Activated CD4-positive, alpha-beta T cell treated with anti-CD3 and anti-CD28 coated beads for 48 hours (primary cell): ENCODE measurements at places on chromosomes 6 and 20.

DNA sequence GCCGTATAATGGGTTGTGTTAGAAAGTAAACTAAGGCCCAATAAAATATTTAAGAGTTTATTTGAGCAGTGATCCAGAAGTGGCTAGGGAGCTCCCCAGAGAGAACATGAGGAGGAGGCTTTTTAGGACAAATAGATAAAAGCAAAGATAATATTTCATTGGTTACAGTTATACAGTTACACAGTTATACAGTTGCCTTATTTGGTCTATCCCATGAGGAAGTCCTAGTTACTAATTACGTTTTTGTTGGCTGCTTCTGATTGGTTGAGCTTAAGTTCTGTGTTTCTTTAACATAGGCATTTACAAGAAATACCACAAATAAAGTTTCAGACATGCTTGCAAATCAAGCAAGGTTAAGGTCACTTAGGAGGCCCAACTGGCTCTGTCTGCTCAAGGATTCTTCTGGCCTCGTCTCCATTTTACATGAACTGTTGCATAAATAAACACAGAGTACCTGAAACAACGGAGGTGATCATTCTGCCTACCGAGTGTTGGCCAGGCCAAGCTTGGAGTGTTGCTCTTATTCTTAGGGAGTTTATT lies 7.0 kb downstream of the UBD start:
- DNase-seq: no peak

DNA sequence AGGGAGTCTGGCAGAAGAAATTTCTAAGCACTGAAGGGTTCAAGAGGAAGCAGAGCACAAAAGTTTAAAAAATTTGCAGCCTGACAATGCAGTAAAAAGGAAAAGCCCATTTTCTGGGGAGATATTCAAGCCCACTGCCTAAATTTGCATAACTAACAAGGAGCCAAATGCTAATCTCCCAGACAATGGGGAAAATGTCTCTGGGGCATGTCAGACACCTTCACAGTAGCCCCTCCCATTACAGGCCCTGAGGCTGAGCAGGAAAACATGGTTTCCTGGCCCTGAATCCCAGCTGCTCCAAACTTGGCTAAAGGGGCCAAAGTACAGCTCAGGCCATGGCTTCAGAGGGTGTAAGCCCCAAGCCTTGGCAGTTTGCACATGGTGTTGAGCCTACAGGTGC lies 908.5 kb upstream of the MANEA start:
- no peak for DNase-seq

DNA sequence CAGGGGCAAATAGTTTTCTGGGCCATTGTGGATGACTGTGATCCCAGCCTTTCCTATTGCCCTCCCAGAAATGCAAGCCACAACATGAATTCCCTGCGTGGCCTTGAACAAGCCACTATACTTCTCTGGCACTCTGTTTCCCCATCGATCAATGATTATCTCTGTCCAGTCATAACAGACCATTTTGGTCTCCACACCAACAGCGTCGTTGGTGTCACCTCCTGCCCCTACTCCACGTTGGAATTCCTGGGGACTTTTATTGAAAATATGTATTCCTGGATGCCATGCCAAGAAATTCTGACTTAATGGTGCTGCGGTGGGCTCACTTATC lies 50.3 kb downstream of the EDN1 start:
- DNase-seq: no peak

DNA sequence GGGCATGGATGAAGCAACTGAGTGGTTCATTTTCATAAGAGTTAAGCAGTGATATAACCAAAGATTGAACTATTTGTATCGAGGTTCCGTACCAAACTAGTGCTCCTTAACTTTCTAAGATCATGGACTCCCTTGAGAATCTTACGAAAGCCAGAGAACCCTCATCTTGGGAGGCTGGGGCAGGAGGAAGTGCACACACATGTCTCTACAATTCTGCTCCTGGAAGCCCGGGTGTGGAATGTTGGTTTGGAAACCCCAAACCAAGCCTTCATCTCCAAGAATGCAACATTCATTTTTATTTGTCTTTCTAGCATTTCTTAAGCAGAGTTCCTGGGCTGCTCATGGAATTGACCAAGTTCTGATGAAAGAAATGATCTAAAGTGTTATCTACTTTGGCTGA lies 250.5 kb upstream of the PRND start:
- DNase-seq: no peak

DNA sequence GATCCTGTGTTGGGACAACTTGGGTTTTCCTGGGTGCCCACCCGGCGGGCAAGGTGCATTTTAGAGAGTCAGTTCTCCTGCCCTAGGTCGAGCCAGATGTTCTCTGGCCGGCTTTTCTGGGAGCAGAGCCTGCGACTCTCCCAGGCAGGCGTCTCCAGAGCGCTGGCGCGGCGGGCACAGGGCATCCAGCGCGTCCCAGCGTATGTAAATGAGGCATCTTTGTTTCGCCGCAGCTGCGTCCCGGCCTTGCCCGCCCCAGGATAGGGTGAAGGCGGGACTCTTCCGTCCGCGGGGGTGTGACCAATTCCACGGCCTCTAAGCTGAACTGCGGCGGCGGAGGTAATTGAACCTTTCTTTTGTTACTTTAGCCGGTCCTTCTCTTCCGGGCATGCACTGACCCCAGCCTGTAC lies 9.1 kb downstream of the GRIK2 start:
- DNase-seq: no peak

DNA sequence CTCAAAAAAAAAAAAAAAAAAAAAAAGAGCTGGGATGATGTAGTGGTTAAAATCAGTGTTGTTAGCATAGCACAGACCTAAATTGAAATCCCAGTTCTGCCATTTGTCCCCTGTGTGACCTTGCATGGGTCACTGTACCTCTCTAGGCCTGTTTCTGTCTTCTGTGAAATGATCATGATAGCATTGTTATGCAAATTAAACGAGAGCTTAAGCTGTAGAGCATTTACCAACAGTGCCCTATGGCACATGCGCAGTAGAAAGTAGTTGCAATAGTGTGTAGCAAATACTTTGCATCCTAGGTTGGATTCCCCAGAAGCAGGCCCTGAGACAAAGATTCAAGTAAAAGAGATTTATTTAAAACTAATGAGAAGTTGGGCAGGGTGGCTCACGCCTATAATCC lies 7.3 kb downstream of the PSORS1C2 start:
- no peak for DNase-seq

- no peak for DNase-seq
Measured at GRCh38 chr6:12844284-12845223, 128.0 kb downstream of the PHACTR1 start.

DNA sequence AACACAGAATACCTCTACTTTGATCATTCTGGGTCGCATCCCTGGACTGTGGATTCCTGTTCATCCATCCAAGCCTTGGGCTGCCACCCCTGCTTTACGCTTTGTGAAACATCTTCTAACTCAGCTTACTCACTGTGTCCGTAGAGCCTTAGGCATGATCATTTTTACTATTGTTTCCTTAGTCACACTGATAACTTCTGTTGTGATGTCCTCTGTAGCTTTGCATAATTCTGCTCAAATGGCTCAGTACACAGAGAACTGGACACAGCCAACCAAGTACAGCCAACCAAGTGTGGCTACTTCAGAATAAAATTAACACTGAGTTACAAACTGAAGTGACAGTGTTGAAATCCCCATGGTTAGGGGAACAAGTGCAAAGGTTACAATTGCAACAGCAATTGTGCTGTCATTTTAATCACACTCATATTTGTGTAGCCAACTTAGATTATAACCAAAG lies 8.6 kb upstream of the FKBP1A start:
- no peak for DNase-seq

DNA sequence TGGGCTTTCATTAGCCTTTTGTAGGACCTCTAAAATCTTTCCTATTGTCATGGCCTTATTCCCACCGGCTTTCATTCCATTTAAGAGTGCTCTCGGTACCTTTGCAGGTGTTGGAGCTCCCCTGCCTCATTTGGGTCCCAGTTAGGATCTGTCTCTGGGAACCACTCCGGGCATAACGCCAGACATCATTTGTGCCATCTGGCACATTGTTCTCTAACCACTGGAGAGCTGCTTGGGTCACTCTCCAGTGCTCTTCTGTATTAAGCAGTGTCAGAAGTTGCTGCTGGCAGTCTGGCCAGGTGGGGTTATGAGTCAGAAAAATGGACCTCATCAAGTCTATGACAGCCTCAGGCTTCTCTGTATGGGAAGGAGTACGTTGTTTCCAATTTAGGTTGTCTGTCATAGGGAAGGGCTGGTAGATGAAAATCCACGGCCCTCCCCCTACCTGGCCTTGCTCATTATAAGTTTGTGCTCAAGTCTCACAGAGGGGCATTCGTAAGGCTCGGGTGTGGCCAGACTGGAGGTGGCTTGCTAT lies 62.9 kb upstream of the MOCS1 start:
- no peak for DNase-seq
